Renal cortex interstitium (tissue), 15 donors: ENCODE measurements at places on chromosomes 6 and 20.

- DNase-seq, result no peak
Observed at GRCh38 chr6:148883270-148883669, 136.4 kb downstream of the UST start.

- no peak for DNase-seq
Observed at GRCh38 chr6:14660806-14661579, 543.4 kb downstream of the CD83 start.

GRCh38 chr6:149327638-149328037 is 10.1 kb downstream of the TAB2 start:
- no peak for DNase-seq

DNA sequence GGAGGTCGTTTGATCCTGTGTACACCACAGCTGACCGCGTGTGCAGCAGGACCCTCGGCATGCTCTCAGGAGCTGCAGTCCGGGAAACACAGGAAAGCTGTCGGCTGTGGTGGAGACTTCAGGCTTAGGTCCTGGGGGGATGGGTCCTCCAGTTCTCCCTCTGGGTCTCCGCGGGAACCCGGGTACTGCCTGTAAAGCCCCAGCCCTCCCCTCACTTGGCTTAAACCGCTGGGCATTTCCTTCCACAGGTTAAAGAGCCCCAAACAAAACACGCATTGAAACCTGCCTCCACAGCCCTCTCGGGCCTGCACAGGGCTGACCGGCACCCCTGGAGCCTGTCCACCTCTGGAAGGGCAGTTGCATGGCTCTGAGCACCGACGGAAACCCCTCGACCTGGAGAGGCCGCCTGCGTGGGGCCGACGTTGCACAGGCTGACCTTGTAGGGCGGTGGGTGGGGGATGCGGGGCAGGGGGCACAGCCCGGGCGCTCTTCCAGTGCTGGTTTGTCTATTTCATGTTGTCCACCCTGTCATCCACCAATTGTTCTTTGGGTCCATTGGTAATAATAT is 59.1 kb downstream of the DACT2 start:
- DNase-seq, result no peak

DNA sequence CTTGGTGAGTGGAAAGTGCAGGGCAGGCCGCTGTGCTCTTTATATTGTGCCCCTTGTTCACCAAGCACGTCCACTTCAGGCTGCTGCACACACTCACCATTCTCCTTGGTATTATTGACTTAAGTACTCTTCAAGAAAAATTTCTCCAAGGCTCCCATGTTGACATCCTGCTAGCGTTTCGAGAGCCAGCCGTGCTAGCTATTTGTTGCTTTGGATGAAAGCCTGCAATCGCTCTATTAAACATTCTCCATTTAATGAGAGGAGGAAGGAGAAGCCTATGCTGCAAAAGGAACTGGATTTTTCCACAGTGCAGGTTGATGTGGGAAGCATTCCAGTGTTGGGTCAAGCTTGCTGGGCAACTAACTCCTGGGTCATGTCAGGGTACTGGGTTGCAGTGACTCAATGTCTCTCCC is 113.5 kb downstream of the CD83 start:
- DNase-seq, result no peak

- DNase-seq, result no peak
Observed at GRCh38 chr6:148021165-148021564, 321.5 kb upstream of the SASH1 start.

GRCh38 chr6:12431023-12431422 is 140.9 kb downstream of the EDN1 start:
- no peak for DNase-seq

DNA sequence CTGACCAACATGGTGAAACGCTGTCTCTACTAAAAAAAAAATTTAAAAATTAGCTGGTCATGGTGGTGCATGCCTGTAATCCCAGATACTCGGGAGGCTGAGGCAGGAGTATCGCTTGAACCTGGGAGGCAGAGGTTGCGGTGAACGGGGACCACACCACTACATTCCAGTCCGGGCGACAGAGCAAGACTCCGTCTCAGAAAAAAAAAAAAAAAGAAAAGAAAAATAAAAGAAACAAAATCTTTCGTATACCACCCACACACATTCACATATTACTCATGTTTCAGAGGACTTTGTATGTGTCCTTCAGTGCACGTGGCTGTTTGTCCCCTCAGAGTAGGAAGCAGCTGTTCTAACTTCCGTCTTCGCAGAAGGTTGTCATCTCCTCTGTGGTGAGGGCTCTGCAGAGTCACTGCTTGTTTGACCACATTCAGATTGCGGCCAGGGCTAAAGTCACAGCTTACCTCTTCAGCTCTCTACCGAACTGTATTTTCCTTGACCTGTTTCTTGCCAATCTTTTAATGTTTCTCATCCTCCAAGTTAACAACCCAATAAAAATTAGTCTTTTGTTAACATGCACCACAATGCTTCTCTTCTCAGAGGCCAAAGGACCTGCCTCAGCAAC is 36.6 kb upstream of the HIVEP1 start:
- DNase-seq, result no peak

DNA sequence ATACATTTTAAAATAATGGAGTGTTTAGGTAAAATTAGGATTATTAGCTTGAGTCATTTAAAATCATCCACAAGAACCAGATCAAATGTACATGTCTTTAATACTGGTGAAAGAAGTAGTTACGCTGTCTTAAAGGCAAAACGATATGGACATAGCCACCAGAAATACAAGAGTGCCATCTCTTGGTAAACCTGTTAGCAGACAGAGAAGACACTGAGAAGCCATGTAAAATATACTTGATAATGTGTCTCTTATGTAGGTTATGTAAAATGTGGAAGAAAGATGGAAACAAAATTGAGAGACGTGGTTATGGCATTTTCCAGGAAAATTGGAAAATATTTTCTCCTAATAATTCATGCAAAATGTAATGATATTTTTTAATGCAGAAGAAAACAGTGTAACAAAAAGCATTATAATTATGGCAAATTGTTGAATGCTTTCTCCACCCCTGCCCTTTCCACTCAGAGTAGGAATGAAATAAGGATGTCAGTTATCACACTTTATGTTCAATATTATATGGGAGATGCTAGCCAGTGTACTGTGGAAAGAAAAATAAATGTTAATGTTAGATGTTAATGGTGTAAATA is 12.2 kb upstream of the SLC17A2 start:
- no peak for DNase-seq

- no peak for DNase-seq
Observed at GRCh38 chr20:35285806-35286076, 1.2 kb upstream of the EIF6 start.

DNA sequence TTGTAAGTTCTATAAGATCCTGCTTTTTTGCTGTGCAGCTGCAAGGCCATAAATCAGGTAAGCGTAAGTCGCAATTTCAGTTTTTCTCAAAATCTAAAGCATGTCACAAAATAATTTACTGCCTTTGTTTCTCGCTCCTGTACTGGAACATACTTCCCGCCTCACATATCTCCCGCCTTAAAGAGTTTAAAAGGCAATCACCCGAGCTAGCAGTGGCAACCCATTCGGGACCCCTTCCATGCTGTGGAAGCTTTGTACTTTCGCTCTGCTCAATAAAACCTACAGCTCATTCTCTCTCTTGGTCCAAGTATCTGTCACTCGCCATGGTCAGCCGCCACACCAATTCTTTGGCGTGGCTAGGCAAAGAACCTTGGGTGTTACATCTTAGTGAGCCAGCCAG is 34.0 kb downstream of the CEP85L start:
- DNase-seq, result peak; percentile 22

GRCh38 chr20:1576641-1577040 is 19.1 kb upstream of the SIRPD start:
- no peak for DNase-seq

DNA sequence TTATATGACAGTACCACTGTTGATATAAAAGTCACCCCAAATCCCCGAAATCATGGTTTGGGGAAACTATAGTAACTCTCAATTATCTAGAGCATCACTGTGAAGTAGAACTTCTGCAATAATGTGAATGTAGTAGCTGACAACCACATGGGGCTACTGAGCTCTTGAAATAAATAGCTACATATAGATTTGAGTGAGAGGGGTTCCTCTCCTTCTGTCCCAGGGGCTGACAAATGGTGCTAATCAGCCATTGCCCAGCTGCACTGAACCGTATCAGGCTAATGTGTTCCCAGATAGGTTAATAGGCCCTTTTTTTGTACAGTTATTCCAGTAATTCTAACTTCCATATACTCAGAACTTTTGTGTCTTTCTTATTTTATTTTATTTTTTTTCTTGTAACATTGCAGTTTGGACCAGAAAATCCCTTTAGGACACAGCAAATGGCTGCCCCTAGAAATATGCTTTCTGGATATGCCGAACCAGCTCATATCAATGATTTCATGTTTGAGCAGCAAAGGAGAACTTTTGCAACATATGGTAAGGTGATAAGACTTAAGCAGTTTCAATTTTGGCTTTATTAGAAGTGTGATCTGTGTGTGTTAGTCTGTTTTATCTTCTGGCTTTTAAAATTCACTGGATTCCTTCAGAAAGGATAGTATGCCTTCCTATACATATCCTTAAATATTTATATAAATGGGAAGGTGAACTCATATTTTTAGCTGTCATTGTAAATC is 21.1 kb downstream of the CDC40 start:
- no peak for DNase-seq

- DNase-seq, result no peak
Observed at GRCh38 chr6:124226396-124226795, 422.7 kb downstream of the NKAIN2 start.

DNA sequence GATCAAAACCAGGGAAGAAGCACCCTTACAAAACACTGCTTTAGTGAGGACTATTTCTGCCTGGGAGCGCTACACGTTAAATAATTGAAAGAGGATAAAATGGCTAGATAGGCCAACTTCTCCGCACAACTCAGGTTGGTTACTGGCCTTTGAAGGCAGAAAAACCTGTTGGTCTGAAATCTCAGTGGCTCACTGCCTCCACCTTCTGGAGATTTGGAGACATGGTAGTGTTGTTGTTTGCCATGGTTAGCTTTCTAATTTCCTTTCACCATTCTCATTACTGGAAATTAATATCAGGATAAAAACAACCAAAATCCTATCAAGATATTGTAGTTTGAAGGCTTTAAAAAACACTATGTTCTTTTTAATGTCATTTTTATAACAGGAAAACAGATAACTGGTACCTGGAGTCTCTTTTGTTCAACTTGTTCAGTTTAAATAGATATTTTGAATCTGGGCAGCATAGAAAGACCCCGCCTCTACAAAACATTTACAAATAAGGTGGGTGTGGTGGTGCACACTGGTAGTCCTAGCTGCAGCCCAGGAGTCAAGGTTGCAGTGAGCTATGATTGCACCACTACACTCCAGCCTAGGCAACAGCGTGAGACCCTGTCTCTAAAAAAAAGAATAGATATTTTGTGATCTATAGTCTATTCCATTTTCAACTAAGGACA is 27.5 kb upstream of the BCLAF1 start:
- DNase-seq, result peak; percentile 66

GRCh38 chr6:159074120-159074684 is 29.4 kb upstream of the TAGAP start:
- DNase-seq, result no peak

DNA sequence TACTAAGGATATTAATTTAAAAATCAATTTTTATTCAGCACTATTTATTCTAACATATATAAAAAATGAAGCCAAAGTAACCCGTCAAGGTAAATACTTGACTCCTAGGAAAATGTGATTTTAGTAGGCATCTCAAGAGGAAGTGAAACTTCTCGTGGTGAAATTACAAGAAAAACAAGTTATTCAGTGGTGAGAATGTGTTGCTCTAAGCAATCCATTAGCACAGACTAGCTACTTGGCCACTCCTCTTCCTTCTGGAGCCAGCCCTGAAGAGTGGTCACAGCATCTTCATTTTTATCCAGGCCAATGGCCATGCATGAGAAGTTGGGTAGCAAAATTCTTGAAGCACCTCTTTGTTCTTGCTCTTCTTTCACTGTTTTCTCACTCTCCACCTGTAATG is 40.4 kb upstream of the GFRAL start:
- no peak for DNase-seq

DNA sequence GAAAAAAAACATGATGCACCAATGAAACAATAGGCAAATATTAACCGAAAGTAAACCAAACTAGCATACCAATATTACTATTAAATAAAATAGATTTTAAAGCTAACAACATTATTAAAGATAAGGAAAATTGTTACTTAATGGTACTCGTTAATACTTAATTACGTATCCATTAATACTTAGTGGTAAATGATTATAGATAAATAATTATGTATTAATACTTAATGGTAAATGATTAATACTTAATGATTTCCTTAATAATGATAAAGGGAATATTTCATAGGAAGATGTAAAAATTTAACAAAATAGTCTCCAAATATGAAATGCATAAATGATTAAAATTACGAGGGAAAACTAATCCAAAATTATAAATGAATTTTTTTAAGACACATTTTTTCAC is 278.9 kb downstream of the PHACTR1 start:
- no peak for DNase-seq

DNA sequence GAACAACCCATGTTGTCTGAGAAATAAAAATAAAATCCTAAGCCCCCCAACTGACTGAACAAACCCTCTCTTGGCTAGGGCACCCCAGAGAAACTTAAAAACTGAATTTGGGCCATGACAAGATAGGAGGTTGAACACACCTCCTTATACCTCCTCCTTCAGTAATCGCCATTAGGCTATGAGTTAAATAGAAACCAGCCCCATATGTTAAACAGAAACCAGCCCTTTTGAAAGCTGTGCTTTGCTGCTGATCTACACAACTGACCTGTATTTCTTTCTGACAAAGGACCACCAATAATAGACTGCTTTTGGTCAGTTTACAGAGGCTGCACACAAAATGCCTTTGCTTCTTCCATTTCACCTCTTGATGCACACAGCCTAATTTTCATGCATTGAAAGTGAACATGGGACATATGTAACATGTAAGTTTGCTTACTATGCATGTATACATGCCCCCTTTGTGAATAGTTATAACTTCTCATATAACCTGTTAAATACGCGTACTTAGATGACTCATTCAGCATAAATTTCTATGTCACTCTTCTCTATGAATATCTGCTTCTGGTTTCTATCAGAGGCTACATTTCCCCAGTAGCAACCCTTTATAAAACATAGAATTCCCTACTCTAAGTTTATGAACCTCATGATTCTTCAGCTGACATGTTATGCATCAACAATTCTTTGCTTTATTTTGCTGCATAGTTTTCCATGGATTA is 462.9 kb downstream of the COL12A1 start:
- no peak for DNase-seq

DNA sequence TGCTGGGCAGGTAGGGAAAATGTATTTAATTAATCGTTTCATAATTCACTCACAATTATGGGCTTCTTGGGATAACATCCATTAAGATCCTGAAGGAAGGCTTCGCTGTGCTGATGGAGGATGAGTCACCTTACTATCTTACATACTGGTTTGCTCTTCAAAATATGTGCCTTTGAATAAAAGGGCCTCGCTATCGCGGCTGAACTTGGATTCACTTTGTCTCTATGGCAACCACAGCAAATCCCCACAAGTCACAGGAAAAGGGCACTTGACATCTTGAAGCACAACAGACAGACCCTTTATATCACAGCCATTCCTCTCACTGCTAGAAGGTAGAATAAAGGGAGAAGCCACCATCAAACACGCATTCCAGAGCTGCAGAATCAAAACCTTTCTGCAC is 141.3 kb upstream of the MYLIP start:
- DNase-seq, result no peak

GRCh38 chr6:49743429-49743828 is 759 bp downstream of the CRISP3 start:
- DNase-seq, result no peak

- DNase-seq, result no peak
Observed at GRCh38 chr20:24756292-24757025, 192.6 kb upstream of the CST7 start.
